ENCODE measurements at places on chromosomes 16 and 17. TPM values are rescaled to one million over a fixed set of nuclear protein-coding genes. Genes with fewer than 3 reads are reported as not detected.

RABEP2 gene
- 43.3 TPM for total RNA-seq

SLFN13 gene
- 3.0 TPM for total RNA-seq

SHCBP1 gene
- total RNA-seq: 16.4 TPM

SNTB2 gene
- 30.4 TPM for total RNA-seq

PRAC2 gene
- not detected for total RNA-seq

All from aortic smooth muscle cell (primary cell).